Bronchial epithelial cell (primary cell): ENCODE measurements at places on chromosomes 2 and 18. TPM values are rescaled to one million over a fixed set of nuclear protein-coding genes. Genes with fewer than 3 reads are reported as not detected.

RNU2-63P gene
- total RNA-seq, result 26.9 TPM in 1 of 2 replicates, not detected in the other

RAMP1 gene
- 2.1 and 2.3 TPM in 2 replicates for total RNA-seq

DUSP28 gene
- total RNA-seq, result 1.9 and 2.1 TPM in 2 replicates

ATP8B1 gene
- total RNA-seq, result 20.8 and 32.1 TPM in 2 replicates

PDCD1 gene
- not detected in 2 replicates for total RNA-seq

CD226 gene
- total RNA-seq, result 0.53 and 0.64 TPM in 2 replicates

TUBA4B gene
- total RNA-seq, result not detected in 2 replicates

ZNF804A gene
- not detected in 2 replicates for total RNA-seq

DNAH6 gene
- under 0.01 TPM in 2 replicates for total RNA-seq

ACMSD gene
- total RNA-seq, result not detected in 2 replicates

MAP3K19 gene
- total RNA-seq, result not detected in 2 replicates

CSRNP3 gene
- total RNA-seq, result 0.26 and 0.38 TPM in 2 replicates

TMEM178A gene
- total RNA-seq, result 0.26 and 0.51 TPM in 2 replicates

SLC14A1 gene
- not detected in 2 replicates for total RNA-seq

DHRS9 gene
- 5.8 and 19.1 TPM in 2 replicates for total RNA-seq

CXCR1 gene
- total RNA-seq, result not detected in 2 replicates
